Activated CD8-positive, alpha-beta memory T cell treated with anti-CD3 and anti-CD28 coated beads, Interleukin-2, amount 10 ng/mL, durations not matched to agents 7 days and 5 days (primary cell): ENCODE measurements at places on chromosomes 3 and 15.
A peak's percentile ranks its signal among the peaks of the same experiment; 100 is the strongest.

DNA sequence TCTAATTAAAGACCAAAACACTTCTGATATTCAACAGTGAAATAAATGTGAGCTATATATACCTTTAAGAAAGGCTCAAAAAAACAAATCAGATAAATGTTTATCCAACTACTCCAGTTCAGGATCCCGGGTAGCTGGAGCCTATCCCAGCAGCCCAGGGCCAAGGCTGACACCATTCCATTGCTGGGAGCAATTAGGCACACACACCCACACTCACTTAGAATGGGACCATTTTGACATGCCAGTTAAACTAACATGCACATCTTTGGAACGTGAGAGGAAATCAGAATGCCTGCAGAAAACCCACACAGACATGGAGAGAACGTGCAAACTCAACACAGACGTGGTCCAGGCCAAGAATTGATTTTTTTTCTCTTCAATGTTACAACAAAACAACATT is 30.0 kb upstream of the PLSCR4 start:
- DNase-seq, result no peak

DNA sequence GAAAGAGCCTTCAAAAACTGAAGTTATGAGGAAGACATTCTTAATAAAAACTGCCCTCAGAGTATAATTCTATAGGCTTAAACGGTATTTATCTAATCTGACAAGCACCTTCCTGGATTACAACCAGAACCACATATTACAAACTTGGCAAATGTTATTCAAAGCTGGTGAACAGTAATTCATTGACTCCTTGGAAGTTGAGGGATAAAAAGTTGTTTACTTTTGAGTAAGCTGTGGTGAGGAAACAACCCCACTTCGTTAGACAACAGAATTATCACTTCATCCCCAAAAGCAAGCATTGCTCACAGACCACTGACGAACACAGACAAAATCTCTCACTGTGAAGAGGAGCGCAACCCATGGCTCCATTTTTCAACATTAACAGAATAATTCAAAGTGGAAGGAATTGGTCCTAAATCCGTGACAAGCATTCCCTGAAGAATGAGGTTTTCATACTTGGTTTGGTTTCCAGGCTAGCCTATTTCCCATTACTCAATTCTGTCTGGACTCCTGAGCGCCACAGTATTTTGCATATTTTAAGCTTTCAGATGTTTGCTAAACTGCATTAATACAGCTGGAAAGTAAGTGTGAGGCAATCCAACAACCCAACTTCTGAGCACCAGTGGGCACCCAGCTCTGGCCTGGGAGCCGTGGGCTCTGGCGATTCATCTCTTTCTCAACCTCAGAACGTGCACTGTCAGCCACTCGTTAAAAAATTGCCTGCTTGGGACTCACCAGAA is 32.7 kb downstream of the LRIG1 start:
- no peak for DNase-seq

DNA sequence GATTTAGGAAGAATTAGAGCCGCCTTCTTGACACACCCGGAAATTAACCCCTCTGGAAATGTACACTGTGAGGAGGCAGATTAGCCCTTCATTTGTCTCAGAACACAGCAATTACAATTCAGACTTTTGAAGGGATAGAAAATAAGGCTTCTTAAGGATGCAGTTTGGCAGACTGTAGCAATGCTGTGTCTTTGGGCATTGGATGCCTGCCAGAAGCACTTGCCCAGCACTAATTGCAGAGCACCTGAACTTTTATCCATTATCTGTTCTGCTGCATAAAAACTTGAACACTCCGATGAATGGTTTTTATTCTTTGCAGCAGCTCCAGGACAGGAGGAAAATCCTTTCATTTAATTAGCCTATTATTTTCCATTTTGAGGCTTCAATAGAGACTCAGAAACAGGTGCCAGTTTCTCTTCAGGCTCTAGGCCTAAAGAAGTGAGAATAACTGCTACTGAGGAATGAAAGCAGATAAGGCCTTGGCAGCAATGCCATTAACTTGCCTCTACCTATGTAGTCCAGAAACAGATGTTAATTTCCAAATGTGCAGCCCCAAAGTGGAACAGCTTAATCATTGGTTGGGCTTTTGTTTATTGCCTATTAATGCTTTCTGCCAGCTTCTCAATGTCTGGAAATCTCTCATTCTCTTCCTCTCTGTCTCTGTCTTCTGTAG is 418.5 kb downstream of the NSUN3 start:
- DNase-seq, result no peak

- no peak for DNase-seq
Observed at GRCh38 chr3:133644768-133645167, 17.0 kb downstream of the TOPBP1 start.

- DNase-seq, result no peak
Observed at GRCh38 chr15:39051626-39052322, 487.2 kb upstream of the RASGRP1 start.

- DNase-seq, result peak; percentile 71
Observed at GRCh38 chr3:10194328-10195071, 29.8 kb downstream of the IRAK2 start.

DNA sequence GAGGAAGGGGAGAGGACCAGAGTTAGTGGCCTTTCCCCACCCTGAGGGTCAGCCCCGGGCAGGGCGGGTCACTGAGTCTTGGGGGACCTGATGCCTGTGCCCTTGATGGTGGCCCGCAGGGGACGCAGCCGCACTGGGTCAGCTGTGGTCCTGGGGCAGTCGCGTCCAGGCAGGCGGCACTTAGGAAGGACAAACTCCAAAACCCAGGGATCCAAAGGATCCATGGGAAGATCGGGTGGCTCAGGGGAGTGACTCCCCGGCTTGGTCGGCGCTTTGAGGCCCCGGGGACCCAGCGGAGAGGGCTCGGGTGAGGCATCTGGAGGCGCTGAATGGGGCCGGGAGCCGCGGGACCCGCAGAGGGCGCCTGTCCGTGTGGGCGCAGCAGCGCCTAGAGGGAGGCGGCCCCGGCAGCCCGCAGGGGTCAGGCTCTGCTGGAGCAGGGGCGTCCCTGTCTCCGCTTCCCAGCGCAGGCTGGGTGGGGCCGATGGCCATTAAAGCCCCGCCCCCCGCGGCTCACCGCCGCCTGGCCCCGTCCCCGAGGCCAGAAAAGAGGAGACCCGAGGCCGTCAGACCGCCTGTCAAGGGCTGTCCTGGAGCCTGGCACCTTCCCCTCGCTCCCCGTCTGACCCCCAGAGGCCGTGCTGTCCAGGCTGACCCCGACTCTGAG is 17.5 kb downstream of the CIDEC start:
- no peak for DNase-seq

GRCh38 chr15:67164401-67164791 is 90.1 kb downstream of the AAGAB start:
- DNase-seq, result no peak

GRCh38 chr3:126300761-126301481 is 56.3 kb downstream of the KLF15 start:
- DNase-seq, result no peak

- DNase-seq, result no peak
Observed at GRCh38 chr3:65664446-65664845, 374.3 kb downstream of the MAGI1 start.

GRCh38 chr3:186520957-186521842 is 23.0 kb downstream of the CRYGS start:
- peak; percentile 68 for DNase-seq

GRCh38 chr15:95972041-95972553 is 358.4 kb upstream of the NR2F2 start:
- no peak for DNase-seq

- DNase-seq, result no peak
Observed at GRCh38 chr3:105944276-105944675, 75.5 kb upstream of the CBLB start.

DNA sequence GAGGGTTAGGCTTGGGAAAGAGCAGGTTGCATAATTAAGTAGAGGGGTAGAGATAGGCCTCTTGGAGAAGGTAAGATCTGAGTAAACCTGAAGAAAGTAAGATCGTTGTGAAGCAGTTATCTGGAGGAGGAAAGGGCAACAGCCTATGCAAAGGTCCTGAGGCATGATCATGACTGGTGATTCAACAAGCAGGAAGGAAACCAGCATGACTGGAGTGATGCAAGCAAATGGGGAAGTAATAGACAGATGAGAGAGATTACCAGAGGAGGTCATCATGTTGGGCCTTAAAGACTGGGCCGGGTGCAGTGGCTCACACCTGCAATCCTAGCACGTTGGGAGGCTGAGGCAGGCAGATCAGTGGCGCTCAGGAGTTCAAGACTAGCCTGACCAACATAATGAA is 360.2 kb downstream of the EPHB1 start:
- no peak for DNase-seq
